ENCODE measurements at places on chromosomes 16 and 17.

GRCh38 chr16:9008601-9009260 is 45.0 kb upstream of the USP7 start:
- peak; percentile 63 for DNase-seq

GRCh38 chr17:66610361-66611133 is 224.4 kb upstream of the CACNG5 start:
- no peak for DNase-seq

- no peak for DNase-seq
Observed at GRCh38 chr17:58331815-58332777, 3.5 kb upstream of the TSPOAP1 start.

- DNase-seq, result no peak
Observed at GRCh38 chr17:42989141-42989540, 8.8 kb downstream of the RUNDC1 start.

- peak; percentile 15 for DNase-seq
Observed at GRCh38 chr17:55607731-55608341, 96.6 kb upstream of the SMIM36 start.

DNA sequence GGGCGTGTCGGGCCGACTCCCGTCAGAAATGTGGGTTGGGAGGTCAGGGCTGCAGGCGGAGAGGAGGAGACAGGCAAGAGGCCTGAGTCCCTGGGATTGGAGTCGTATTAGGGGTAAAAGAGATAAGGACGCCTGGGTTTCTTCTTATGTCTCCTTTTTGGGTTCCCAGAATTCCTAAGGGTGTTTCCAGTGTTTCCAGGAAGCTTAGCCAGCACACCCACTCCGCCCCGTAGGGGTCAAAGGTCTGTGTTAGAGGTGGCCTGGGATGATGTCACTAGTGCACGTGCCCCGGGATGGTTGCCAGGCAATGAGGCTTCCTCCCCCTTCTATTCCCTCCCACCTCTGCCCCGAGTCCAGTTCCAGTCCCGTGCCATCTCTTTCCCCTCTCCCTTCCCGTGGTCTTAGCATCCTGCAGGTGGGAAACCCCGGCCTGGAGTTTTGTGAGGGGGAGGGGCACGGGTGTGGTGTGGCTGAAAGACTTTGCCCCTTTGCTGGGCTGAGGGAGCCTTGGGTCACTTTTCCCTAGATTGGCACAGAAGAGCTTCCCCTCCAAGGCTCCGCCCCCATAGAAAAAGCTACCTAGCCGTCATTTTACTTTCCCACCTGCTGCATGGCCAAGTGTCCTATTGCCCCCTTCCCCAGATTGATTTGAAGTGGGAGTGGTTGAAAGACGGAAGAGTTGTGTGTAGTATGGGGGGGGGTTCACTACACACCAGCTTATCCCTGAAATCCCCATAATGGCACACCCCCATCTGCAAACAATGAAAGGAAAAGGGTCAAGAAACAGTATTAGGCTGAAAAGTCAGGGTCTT is 2.8 kb downstream of the KDM6B start:
- DNase-seq, result peak; percentile 99

DNA sequence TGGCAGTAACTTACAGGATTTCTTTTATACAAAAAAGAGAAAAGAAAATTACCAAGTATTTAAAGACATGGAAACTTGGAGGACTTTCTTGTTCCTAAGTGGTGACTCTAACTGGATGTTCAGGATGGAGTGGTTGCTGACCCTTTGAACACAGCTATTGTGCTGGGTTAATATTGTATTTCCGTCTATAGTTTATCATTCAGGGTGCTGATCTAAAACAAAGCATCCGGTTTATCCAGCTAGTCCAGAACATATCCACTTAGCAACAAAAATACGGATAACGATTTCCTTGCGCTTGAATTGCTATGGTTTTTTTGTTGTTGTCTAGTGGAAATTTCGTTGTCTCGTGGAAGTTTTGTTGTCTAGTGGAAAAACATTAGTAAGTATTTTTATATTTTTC is 38.2 kb downstream of the SNTB2 start:
- no peak for DNase-seq

DNA sequence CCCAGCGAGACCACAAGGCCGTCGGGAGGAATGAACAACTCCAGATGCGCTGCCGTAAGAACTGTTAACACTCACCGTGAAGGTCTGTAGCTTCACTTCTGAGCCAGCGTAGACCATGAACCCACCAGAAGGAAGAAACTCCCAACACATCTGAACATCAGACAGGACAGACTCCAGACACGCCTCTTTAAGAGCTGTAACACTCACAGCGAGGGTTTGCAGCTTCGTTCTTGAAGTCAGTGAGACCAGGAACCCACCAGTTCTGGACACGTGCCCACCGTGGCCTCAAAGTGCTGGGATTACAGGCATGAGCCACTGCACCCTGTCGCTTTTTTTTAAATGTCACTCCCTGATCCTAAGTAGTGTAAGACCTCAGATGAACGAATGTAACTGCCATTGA is 17.3 kb downstream of the KPNA2 start:
- no peak for DNase-seq

GRCh38 chr16:23597003-23597756 is 1.1 kb upstream of the NDUFAB1 start:
- DNase-seq, result peak; percentile 46

DNA sequence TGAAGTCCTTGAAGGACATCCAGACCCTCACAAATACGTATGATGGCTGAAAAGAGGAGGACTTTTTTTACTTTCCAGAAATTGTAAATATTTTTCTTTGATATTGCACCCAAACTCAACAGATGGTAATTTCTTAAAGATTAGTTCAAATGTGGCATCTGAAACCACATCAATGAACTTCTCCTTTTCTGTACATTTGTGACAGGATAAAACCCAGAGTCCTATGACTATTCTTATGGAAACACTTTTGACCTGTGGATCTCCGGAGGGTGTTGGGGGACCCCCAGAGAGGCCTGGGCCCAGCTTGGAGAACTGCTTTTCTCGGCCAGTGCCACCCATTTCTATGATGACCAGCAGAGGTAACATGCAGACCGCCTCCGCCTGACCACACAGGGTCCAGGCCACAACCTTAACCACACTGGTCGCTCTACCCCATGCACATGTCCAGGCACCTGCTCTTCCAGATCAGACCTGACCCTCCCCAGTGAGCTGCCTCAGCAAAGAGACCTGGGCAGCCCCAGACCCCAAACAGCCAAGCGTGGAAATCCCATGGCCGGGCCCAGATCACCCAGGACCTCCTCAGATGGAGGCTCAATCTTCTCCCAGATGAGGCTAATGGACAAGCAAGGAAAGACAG is 22.7 kb downstream of the RPH3AL start:
- no peak for DNase-seq

DNA sequence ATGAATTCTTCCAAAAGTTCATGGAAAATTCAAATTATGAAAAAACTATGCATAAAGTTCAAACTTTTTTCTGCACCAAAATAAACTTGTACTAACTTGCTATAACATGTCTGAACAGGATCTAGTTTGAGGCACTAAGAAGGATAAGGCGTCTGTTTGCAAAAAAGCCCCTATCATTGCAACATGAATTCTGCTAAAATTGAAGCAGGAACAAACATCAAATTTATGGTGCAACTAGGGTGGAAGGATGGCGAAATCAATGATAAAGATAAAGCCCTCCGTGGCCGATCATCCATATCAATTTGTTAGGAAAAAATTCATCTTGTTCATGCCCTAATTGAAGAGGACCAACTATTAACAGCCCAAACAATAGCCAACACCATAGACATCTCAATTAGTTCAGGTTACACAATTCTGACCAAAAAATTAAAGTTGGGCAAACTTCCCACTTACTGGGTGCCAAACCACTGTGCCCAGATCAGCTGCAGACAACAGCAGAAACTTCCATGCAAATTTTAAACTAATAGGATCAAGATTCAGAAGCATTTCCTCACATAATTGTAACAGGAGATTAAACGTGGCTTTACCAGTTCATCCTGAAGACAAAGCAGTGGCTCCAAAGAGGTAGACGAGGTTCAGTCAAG is 12.9 kb downstream of the IL21R start:
- no peak for DNase-seq

DNA sequence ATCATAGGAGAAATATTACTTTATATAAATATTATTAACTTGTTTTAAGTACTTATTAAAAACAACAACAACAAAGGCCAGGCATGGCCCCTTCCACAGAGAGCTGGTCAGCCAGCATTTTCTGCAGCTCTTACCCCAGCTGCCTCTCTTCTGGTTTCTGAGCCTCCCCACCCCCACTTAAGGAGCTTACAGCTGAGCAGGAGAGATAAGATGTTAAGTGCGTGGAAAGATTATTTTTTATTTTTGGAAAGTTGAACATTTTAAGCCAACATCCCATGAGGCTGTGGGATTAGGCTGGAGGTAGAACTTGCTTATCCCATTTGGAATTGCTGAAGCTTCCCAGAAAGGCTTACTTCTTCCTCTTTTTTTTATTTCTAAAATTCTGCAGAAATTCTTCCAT is 401.2 kb downstream of the SEC14L1 start:
- DNase-seq, result no peak

- no peak for DNase-seq
Observed at GRCh38 chr16:2524339-2524938, 4.3 kb downstream of the AMDHD2 start.

DNA sequence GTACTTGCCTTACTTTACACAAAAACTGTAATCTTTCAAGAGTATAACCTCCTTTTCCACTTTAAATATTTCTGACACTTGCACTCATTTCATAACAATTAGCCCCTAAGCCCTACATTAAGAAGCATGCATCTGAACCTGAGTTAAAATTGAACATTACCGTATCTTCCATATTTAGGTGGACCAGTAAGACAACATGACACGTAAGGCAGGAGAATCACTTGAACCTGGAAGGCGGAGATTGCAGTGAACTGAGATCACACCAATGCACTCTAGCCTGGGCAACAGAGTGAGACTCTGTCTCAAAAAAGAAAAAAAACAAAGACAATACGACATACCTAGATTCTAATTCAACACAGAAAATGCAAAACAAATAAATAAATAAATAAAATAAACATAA is 7.0 kb downstream of the PHF12 start:
- no peak for DNase-seq

DNA sequence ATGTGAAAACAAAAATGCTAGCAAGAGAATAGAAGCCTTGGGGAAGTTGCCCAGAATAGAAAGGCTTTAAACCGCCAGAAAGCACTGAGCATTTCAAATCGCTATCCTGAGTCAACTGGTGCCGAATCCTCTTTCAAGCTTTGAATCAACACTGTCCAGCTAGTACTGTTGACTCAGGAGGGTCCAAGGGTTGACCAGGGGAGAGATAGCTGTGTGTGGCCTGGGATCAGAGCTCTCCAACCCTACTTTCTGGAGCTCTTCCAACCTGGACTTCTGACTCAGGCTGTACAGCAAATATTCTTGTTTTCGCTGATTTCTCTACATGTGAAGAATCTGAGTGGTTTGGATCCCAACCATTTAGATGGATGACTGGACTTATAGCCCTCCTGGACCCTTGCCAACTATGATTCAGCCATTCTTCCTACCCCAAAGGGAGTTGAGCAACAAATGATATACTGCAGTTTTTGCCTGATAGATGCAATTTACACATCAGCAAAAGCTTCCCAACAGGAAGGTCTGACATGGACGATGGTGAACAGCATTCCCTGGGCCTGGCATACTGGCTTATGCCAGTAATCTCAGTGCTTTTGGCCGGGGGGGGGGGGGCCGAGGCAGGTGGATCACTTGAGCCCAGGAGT is 154.0 kb upstream of the SDK2 start:
- DNase-seq, result peak; percentile 45

DNA sequence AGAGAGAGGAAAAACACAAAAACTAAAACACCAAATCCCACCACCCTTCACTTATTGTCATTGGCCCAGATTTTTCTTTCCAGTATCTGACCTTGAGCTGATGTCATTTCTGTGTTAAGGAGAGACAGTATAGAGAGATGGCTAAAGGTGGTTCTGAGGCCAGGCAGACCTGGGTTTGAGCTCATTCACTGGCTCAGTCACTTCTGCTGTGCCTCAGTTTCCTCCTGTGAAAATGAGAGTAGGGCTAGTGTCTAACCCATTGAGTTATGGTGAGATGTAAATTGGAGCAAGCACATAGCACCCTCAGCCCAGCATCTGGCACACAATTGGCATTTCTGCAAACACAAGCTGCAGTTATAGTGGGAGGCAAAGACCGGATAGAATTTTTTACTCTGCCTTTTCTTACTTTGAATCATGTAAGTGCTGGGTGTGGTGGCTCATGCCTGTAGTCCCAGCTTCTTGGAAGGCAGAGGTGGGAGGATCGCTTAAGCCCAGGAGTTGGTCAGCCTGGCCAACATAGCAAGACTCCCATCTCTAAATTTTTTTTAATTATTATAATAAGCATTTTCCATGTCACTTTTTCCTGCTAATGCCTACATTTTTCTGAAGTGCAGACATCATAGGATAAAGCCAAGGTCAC is 6.4 kb upstream of the KIFC3 start:
- DNase-seq, result no peak

DNA sequence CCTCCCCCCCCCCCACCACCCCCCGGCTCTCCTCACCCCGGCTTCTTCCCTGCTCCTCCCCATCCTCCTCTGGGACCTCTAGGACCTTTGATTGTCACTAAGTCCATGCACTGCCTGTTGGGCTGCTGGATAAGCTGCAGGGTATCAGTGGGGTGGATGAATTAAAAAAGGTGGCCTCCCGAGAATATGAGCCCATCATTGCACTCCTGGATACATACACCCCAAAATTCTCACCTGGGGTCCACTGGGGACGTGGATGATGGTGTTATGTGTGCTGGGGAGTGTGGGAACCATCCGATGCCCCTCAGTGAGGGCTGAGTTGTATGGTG is 88.8 kb downstream of the IRF8 start:
- DNase-seq, result no peak

DNA sequence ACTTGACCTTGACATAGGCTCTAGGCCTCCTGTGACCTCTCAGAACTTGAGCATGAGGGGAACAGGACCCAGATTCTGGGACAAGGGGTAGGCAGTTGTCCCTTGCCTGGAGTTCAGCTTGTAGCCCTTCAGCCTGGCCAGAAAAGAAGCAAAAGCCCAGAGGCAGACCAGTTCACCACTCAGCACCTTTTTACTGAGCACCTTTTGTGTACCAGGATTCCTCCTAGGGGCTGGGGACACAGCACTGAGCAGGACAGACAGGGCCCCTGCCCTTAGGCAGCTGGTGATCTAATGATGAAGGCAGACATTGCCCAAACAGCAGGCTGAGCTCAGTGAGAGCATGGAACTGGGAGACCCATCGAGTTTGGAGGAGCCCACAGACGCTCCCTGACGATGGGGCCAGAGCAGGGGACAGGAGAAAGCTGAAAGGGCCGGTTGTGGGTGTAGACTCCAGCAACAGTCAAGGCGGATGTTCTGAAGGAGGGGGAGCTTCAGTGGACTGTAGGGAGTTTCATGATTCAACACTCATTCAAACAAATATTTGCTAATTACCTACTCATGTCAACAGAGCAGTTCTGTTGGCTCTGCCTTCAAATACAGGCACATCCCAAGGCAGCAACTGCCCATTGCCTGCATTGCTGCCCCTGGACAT is 32.0 kb downstream of the SBK1 start:
- no peak for DNase-seq

- no peak for DNase-seq
Observed at GRCh38 chr17:60355663-60356594, 36.0 kb downstream of the USP32 start.

- peak; percentile 32 for DNase-seq
Observed at GRCh38 chr16:4319454-4320421, 3.9 kb downstream of the GLIS2 start.
